ENCODE measurements at places on chromosomes 5 and 9. TPM values are rescaled to one million over a fixed set of nuclear protein-coding genes. Genes with fewer than 3 reads are reported as not detected.

Gene EDIL3
- not detected for total RNA-seq

Gene ENTR1
- total RNA-seq, result 86.1 TPM

Gene ANKRD55
- total RNA-seq, result 26.4 TPM

Gene LCN15
- total RNA-seq, result not detected

Gene PCDHGB6
- 0.19 TPM for total RNA-seq

Gene IL5
- total RNA-seq, result 1.6 TPM
